ENCODE measurements at places on chromosomes 3 and 15. TPM values are rescaled to one million over a fixed set of nuclear protein-coding genes. Genes with fewer than 3 reads are reported as not detected.

DTX3L gene
- total RNA-seq, result 14.5 TPM

CELSR3 gene
- 0.51 TPM for total RNA-seq

SCN5A gene
- total RNA-seq, result 6.1 TPM

AP3B2 gene
- total RNA-seq, result 1.3 TPM

VEPH1 gene
- 7.8 TPM for total RNA-seq

Measured in tongue (tissue), 3 donors.